ENCODE measurements at places on chromosomes 2 and 18. TPM values are rescaled to one million over a fixed set of nuclear protein-coding genes. Genes with fewer than 3 reads are reported as not detected.

DNA sequence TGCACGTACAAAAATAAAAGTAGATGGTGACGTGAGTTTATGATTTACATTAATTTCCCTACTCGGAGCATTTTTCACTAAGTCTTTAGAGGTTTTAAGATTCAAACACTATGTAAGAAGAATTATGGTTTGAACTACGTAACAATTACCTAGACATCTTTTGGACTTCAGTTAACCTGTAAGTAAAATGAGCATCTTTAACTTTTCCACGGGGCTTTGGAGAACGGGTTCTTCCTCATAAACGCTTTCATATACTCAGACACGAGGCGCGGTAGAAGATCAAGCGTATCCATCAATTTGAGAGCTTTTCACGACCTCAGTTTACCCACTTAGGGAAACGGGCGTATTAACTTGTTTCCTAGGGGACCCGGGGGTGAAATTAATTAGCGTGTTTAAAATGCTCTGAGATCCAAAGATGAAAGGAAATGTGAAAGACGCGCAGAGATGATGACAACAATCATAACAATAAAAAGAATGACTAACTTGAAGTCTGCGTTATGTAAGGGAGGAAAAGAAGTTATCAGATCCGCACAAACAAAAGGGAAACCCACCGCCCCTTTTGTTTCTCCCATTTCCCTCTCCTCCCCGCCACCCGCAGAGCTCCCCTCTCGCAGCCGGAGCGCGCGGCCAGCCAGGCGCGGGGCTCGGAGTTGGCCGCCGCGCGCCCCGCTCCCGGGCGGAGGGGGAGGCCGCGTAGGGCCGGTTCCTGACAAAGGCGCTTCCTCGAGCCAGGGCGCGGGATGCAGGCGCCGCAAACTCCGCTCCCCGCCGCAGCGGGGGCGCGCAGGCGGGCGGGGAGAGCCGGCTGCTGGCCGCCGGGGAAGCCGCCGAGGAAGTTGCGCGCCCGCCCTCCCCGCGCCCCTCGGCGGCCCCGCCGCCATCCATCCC, 807 bp downstream of the PELI1 start:
- DNase-seq: no peak

Gene CYP1B1
- 12.4 TPM for total RNA-seq

DNA sequence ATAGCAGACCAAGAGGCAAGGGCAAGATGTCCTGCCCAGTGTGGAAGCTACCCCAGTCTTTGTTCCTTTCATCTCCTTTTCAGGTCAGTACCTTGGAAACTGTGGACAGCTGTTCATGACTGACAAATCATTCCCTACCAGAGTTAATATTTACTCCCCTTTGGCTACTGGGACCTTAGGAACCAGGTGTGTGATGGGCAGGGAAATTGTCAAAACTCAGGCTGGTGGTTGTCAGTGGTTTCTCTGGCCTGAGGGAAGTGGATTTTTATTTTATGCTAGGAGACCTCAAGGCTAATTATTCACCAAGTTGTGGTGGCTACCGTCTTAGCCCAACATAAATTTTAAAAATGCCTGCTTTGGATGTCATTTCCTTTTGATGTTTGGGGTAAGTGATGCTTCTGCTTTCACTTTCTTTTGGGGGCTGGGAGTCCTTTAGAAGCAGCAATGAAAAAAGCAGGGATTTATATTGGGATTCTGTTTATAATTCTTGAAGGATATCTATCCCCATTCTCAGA, 119.3 kb downstream of the SETBP1 start:
- no peak for DNase-seq

- DNase-seq: no peak
Observed at GRCh38 chr2:43269074-43269572, 42.7 kb upstream of the ZFP36L2 start.

Gene ANKRD30B
- total RNA-seq: 3.0 TPM

DNA sequence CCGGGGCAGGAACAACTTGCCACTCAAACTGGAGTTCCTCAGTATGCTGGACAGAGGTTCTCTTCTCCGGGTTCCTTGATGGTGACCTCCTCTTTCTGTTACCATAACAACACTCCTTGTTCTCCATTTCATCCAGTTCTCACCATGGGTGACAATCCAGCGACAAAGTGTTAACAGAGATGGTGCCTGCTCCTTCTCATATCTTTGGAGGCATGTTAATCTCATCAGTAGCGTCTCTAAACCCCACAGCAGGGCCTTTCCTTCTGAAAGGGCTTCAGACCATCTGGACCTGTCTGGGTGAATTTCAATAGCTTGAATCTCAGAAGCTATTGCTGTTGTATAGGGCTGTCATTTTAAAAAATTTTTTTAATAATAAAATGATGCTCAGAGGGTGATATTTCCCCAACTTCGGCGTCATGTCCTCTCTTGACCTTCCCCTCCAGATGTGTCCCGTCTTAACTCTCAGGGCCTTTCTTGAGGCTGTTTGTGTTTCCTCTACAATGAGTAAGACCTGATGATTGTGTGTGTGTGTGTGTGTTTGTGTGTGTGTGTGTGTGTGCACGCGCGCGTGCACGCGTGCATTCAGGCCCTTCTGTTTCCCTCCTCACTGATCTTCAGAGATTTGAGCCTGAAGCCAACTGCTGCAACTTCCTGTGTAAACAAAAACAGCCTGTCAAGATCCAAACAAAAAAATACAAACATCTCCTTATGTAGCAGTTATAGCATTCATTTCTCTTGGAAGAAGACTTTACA, 24.3 kb upstream of the CETN1 start:
- no peak for DNase-seq

DNA sequence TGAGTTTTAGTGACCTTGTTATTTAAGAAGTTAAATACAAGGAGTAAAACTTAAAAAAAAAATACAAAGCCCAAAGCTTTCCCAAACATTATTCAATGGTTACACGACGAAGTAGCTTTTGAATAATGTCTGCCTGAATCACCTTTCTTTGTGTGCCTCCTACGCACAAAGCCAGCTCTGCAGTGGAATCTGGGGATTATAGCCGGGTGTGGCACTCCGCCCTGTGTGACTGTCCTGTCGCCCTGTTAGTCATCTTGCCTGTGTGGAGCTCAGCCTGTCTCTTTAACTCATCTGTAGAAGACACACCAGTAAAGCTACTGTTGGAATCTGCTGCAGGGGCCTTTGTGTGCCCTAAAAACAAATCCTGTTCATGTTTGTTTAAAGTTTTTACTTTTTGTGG, 79.4 kb upstream of the TCF7L1 start:
- DNase-seq: no peak

DNA sequence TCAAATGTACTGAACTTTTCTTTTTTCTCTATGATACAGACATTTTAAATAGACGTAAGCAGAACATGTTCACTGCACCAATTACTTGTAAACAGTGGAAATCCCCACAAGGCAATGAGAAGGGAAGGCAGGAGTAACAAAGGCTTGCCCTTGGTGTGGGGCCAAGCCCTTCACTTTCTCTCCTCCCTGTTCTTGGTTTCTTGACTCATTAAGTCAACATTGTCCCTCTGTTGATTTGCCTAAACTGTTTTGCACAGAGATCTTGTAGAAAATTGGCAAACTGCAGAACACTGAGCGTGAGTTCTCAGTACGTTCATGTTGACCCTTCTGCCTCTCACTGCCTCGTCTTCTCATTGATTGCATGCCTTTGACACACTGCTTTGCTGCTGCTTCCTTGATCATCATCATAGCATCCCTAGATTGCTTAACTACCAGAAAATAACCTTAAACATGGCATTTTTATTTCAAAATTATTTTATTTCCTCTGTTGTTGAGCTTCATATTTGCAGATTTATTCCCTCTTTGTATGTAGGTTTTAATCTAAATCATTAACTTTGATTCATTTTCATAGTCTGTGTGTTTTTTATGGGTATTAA, 257.7 kb downstream of the PTGR3 start:
- no peak for DNase-seq

DNA sequence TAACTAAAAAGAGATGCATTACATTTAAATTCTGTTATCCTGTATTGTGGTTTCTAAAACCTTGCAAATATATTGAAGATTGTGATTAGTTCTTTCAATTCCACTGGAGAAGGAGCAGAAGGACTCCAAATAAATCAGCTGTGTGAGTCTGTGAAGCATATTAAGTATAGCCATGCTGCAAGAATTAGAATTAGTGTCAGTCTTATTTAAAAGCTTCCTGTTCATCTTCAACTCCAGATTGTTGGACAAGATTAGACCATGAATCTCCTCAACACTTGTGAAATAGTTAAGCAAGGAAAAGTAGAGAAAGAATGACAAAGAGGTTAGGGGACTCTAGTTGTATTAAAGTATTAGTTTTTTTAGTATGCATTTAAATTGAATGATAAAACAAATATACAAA, 92.5 kb upstream of the LRP1B start:
- no peak for DNase-seq

Gene RAB27B
- 53.5 TPM for total RNA-seq

Gene OTOF
- total RNA-seq: 2.1 TPM

All from dorsolateral prefrontal cortex (tissue), 122 donors.